ENCODE measurements at places on chromosomes 11 and 22.

- DNase-seq = no peak
These were observed 4.1 kb upstream of the MAPK11 start for GRCh38 chr22:50274311-50274710.

DNA sequence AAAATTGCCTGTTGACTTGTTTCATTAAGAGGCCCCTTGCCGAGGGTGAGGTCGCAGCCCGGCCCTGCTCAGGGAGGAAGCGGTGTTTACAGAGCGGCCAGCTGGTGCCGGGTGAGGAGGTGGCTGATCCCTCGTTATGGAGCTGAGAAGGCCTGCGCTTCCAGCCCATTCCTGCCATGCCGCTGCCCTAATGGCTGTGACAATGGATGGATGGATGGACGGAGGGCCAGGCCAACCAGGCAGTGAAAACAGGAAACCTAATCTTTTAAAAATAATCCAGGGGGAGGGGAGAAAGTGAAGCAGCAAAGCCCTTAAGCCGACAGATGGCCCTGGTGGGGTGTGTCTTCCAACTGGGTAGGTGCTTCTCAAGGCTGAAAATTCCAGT lies 38.5 kb downstream of the BCR start:
- no peak for DNase-seq

- no peak for DNase-seq
These were observed 320.0 kb upstream of the LRRC4C start for GRCh38 chr11:41779401-41779960.

- DNase-seq = no peak
These were observed 31.0 kb downstream of the DDIAS start for GRCh38 chr11:82932564-82932963.
